ENCODE measurements at places on chromosomes 7 and 10.

DNA sequence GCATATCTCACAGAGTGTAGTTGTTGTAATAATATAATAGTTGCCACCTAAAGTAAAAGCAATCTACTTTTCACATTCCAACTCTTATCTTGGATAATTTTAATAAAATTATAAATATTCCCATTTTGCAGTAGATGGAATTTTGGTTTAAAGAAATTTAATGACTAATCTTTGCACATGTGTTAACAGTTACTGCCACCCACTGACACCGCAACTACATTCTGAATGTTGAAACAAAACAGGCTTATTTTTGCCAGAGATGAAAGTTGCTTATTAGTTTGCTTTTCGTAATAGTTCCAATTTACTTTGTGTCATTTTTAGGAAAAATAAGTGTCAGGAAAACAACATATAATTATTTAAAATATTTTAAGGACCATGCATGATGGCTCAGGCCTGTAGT is 557.5 kb upstream of the PCDH15 start:
- no peak for DNase-seq

GRCh38 chr10:107418085-107418806 is 253.7 kb upstream of the SORCS1 start:
- DNase-seq = no peak

- no peak for DNase-seq
Measured at GRCh38 chr7:129176916-129177710, 11.3 kb upstream of the SMO start.

GRCh38 chr10:96309628-96310320 is 5.5 kb downstream of the DNTT start:
- no peak for DNase-seq

Data from NCI-H2029 (cell line).